ENCODE measurements at places on chromosomes 3 and 15.

DNA sequence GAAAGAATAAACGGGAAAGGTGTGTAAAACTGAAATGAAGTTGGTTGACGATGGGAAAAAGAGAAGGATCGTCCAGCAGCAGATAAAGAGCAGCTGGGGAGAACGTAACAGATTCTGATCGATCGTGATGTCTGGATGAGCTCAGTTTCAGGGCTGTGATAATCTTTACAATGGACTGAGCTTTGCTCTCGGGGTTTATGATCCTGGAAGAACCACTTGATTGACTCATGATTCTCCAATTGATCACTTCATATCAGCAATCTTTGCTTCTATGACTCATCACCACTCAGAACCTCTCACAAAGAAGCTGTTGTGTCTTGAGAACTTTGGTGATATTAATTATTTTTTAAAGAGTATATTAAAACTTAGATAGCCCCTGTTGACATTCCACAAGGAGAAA lies 690.7 kb downstream of the TUSC7 start:
- DNase-seq, result no peak

- no peak for DNase-seq
These were observed 119.9 kb downstream of the LMLN start for GRCh38 chr3:198079771-198080520.

GRCh38 chr3:63064209-63064755 lies 189.1 kb upstream of the CADPS start:
- no peak for DNase-seq

DNA sequence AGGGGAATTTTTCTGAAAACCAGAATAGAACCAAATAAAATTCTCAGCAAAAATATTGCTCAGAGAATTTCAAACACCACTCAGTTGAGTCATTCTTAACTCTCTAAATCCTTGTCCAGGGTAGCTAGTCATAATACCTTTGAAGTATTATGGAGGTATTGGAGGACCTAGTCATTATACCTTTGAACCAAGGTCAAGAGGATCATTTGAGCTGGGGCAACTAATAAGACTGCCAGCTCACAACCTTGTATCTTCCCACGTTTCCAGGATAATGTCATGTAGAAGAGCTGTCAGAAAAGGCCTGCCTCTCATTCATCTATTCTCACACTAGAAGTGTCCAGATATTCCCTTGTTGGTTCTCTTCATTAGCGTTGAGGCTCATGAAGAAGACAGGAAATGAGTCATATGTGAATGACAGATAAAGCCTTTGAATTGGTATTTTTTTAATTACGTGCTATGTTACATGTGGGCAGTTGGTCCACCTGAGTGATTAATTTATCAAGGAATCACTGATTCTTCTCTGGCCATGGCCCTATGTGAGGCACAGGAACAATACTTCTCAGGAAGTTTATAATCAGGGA lies 48.3 kb downstream of the TOPAZ1 start:
- DNase-seq, result no peak

- DNase-seq, result no peak
These were observed 68.3 kb upstream of the DAZL start for GRCh38 chr3:16673530-16673929.

GRCh38 chr3:155326901-155327300 lies 33.4 kb upstream of the STRIT1 start:
- no peak for DNase-seq

DNA sequence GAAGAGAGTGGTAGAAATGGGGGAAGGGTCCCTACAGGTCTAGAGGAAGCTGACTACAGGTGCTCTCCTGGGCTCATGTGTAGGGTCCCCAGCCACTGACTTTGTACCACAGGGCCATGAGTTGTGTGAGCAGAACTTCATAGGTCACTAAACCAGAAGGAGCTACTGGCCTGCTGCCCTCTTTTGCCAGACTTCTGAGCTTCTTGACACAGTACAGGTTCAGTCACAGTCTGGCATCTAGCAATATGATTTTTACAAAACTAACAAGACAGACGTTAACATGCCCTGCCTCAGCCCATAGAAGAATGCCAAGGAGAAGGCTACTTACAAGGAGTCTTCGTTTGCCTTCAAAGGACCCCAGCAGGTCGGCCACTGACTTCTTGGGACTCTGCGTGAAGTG lies 3.2 kb downstream of the CCDC80 start:
- DNase-seq, result no peak
